Thoracic aorta (tissue), 2 donors: ENCODE measurements at places on chromosomes 7 and 10.

GRCh38 chr7:16354573-16354972 is 66.8 kb downstream of the CRPPA start:
- no peak for DNase-seq

DNA sequence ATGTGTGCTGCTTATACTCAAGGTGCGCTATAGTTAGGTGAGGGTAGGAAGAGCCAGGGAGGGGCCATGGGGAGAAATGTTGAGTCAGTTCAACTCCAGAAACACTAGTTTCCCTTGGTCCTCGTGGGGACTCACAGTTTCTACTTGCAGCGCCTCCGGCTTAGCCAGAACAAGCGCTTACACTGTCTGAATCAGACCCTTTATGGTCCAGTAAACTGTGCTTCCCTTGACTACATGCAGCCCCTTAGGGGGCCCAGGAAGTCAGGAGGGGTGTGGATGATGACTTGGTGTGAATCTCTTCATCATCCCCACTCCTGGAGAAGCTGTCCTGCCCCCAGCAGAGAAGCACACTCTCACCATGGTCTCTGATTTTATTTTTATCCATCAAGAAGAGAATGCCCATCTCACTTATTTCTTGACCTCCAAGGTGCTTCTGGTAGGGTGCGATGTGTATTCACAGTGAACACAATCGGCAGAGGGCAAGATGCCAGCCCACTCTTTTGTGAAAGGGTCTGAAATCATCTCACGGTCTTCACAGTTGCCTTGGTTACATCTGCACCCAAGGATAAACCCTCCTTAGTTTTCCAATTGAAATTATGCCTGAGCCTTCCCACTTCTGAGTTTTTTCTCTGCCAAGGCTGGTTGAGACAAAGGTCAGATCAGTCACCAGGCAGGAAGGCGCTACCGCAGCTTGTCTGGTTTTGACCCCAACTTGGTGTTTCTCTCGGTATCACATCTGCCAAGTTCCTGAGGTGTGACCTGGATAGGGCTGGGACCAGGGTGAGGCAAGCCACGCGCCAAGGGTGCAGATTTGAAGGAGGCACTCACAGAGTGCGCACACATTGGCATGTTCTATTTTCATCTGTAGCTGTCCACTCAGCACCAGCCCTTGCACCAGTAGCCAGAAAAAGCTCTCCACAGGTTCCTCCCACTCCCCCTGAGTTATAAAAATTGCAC is 62.7 kb upstream of the LRRC4 start:
- DNase-seq: no peak

- no peak for DNase-seq
Measured at GRCh38 chr7:130396109-130396508, 15.8 kb downstream of the CPA1 start.

DNA sequence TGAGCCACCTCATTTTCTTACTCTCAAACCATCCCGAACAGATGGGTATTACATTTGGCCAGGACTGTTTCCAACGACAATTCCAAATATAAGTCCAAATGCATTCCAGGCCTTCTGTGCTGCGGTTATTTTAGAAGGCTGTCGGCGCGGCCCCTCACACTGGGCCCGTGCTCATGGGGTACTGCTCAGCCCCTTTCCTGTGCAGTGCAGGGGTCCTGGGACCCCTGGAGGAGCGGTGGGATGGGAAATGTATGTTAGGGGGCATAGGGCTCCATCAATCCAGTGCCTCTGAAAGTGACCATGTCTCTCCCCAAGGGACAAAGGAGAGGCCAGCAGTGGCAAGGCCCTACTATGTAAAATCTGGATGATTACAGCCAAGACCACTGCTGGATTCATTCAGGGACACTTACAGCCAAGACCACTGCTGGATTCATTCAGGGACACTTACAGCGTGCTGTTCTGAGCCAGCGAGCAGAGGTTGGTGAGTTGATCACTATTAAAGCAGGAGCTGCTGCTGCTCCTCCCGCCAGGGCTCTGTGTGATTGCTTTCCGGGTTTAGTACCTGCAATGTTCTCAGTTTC is 66.3 kb downstream of the CHST15 start:
- no peak for DNase-seq

GRCh38 chr7:154746571-154747360 is 256.2 kb downstream of the PAXIP1 start:
- no peak for DNase-seq

- no peak for DNase-seq
Measured at GRCh38 chr7:37180828-37181549, 267.7 kb downstream of the ELMO1 start.

DNA sequence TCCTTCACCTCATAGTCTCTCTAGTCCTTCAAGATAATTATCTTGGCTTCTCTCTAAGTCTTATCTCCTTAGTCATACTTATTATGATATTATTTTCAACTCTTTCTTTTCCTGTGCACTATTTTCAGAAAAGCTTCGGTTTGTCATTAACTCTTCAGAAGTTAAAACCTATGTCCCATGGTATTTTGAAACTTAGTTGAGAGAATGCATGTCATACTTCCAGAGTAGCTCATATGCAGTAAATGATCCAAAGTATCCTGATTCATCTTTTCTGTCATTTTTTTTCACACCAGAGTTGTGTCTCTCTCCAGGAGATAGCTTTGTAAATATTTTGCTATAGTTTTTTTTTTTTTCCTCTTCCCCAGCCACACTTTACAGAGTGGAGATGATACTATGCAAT is 1008.6 kb downstream of the NRG3 start:
- DNase-seq: no peak

- no peak for DNase-seq
Measured at GRCh38 chr7:8128449-8129317, 133.3 kb downstream of the ICA1 start.

- no peak for DNase-seq
Measured at GRCh38 chr7:52749880-52750279, 285.6 kb upstream of the POM121L12 start.

DNA sequence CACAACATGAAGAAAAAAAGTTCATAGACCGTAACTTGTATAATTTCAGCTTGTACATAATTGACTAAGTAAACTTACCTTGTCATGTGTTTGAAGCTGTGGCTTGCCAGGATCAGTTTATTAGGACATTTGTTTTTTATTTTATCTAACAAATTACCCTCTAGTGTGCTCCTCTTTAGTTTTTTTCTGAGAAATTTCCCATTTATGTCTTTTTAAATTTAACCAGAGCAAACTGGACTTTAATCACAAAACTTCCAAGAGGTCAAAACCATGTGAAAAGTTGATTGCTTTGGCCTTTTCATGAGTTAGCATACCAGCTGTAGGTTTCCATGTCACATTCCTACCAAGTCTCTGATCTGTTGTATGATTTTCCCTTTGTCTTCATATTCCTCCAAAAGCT is 42.5 kb downstream of the ZRANB1 start:
- no peak for DNase-seq

- DNase-seq: no peak
Measured at GRCh38 chr10:112332022-112332421, 41.9 kb upstream of the ACSL5 start.

GRCh38 chr7:91325726-91326125 is 61.5 kb downstream of the FZD1 start:
- no peak for DNase-seq

DNA sequence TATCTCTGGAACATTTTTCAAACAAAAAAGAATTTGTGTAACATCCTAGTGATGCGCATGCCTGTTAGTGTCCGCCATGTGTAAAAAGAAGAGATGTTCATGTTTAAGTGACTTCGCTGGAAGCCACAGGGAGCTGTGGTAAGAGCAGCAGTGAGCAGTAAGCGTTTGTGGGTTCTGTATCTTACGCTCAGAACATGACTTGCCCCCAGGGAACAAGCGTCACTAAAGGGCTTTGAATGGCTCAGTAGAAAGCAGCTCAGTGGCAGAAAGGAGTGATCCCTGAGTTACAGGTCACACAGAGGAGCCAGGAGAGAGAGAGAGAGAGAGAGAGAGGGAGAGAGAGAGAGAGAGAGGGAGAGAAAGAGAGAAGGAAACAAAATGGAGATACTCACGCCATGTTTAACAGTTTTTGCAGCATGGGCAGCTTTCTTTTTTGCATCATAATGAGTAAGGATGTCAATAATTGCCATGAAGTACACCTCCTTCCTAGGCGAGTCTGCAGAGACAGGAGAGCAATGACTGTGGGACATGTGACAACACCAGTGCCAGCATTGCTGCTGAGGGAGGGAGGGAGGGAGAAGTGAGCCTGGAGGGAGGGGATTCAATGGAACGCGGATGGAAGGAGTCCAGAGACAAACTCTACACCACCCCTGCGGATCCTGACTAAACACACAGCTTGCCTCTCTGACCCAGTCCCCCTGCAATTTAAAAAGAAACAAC is 174.6 kb downstream of the PIP4K2A start:
- no peak for DNase-seq

DNA sequence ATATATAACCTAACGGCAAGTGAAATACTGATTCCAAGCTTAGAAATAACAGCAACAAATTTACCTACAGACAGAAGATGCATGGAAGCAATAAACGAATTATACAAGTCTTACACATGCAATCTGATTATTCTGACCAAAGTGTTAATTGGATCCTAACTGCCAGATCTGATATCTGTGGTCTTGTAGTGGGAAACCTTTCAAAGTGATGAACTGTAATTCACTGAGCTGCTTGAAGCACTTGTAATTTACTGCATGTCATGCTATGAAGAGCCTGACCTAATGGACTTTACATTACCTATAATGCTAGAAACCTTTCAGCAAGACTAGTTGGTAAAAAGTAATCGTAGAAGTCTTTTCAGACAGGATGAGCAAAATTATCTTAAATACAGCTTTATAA is 205.6 kb downstream of the FOXP2 start:
- no peak for DNase-seq

DNA sequence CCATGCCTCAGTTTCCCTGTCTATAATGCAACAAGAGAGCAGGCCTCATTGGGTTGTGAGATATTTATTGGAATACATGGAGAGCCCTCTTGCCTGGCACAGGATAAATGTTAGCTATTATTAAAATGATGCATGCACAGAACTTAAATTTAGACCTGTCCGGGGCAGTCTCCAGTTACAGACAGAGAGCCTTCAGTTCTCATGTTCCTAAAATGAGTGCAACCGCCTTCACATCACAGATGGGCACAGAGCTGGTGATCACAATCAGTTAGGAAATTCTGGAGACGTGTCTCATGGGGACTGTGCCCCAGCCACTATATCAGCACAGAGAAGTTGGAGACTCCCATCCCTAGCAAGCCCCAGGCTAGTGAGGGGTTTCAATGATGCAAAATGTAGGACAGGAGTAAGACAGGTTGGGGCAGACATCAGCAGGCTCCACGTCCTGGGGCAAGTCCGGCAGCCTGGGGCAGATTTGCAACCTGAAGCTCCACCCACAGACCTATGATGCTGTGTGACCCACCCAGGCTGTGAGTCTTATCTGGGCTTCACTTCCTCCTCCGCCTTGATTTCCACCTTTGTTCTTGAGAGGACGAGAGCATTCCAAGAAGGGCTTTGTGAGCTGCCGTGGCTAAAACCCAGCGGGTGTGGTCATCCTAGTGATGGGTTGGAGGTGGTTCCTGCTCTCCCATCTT is 49.4 kb downstream of the CXCL12 start:
- no peak for DNase-seq

DNA sequence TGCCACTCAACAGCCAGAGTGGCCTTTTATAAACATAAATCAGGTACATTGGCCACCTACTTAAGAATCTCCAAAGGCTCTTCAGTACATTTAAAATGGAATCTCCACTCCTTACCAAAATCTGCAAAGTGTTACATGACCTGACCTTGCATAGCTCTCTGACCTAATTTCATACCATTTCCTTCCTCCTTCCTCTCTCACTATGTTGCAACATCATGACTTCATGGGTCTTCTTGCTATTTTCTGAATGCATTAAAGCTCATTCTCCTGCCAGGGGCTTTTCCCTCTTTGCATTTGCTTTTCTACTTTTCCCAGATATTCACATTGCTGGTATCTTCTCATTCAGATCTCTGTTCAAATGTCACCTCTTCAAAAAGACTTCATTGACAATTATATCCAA is 22.1 kb upstream of the PPP1R17 start:
- no peak for DNase-seq

DNA sequence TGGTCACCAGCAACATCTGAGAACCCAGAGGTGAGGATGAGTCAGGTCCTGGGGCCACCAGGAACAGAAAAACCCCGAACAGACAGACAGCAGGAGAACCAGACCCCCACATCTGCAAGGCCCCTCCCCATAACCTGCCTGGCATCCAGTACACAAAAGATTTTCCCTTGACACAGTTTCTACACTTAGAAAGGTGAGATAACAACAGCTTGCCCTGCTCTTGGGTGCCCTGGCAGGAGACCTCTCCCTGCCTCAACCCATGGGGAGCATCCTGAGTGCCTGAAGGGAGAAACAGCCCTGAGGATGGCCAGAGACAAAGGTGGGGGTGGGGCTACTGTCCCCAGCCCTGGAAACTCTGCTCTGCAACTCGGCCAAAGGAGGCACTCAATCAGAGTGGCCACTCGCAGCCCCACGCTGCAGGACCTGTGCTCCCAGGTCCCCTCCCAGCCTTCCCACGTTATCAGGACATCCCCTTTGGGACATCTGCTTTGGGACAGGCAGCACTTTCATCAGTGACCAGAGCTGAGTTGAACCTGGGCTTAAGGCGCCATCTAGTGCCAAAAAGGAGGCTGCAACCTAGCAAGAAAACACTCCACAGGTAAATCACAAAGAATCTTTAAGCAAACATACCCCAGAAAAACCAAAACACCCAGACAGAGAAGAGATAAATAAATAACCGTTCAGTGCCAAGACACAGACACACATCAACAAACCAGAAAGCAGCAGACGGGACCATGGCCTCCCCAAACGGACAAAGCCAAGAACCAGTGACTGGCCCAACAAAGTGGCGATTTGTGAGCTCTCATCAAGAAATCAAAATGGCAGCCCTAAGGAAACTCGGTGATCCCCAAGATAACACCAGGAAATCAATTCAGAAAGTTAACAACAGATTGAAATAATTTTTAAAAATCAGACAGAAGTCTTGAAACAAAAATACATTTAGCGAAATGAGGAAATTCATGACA is 233.7 kb downstream of the PTPRN2 start:
- no peak for DNase-seq

- DNase-seq: no peak
Measured at GRCh38 chr7:63080406-63080805, 918.2 kb upstream of the ZNF722 start.
